ENCODE measurements at places on chromosomes 1 and 21.

GRCh38 chr1:33517596-33518250, 45.3 kb downstream of the ZSCAN20 start:
- DNase-seq, result no peak
- no peak overlapping the region for H3K27ac ChIP-seq
- no peaks in the 10 kb centered on the region for H3K36me3 ChIP-seq
- no peak overlapping the region for H3K4me3 ChIP-seq
- no peaks in the 10 kb centered on the region for H3K27me3 ChIP-seq
- H3K4me1 ChIP-seq, result no peaks in the 10 kb centered on the region

DNA sequence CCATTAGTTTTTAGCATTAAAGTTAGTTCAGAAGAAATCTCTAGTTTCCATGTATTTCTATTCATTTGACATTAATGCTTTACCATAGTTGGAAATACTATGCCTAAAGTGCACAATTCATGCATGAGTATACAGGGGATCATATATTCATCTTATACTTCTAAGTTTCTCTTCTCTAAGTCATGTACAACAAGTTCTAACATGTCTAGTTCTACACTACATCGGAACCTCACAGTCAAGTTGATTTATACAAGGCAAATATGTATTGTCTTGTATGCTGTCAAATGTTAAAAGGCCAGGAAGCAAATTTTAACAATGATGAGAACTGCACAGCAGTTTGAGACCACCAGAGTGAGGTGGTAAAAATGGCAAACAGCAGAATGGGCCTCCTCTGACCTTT, 22.9 kb upstream of the MOB3C start:
- peaks cover 29% of the 10 kb centered on the region for H3K36me3 ChIP-seq
- no peak overlapping the region for H3K4me3 ChIP-seq
- H3K27me3 ChIP-seq, result no peaks in the 10 kb centered on the region
- no peak for DNase-seq
- no peak overlapping the region for H3K27ac ChIP-seq

GRCh38 chr1:41526956-41527561, 42.6 kb upstream of the EDN2 start:
- H3K4me3 ChIP-seq, result no peak overlapping the region
- no peaks in the 10 kb centered on the region for H3K4me1 ChIP-seq
- H3K36me3 ChIP-seq, result no peaks in the 10 kb centered on the region
- DNase-seq, result no peak
- no peak overlapping the region for H3K27ac ChIP-seq

DNA sequence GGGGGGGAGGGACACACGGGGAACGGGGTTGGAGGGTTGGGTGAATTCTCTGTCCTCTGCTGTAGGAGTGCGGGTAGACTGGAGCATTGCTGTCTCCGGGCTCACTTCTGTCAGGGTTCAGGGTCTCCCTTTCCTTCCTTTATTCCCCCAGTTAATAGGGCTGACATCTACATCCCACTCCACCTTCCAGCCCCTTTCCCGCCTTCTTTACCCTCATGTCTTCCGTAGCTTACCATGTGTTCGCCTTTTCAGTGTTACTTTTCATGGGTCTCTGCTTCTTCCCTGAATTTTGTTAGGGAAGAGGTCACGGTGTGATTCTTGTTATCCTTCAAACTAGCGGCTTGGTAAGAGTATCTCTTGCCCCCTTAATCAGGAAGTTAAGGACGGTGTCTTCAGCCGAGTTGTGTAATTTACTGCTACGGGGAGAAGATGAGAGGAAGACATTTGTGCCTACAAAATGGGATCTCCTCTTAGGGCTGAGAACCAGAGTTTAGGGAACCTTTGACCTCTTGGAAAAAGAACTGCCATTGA, 917 bp downstream of the RAP1A start:
- peak overlapping the region; percentile 63 for H3K4me3 ChIP-seq
- H3K4me1 ChIP-seq, result peaks cover 74% of the 10 kb centered on the region
- H3K36me3 ChIP-seq, result no peaks in the 10 kb centered on the region
- H3K27me3 ChIP-seq, result no peaks in the 10 kb centered on the region
- peak overlapping the region; percentile 86 for H3K27ac ChIP-seq

DNA sequence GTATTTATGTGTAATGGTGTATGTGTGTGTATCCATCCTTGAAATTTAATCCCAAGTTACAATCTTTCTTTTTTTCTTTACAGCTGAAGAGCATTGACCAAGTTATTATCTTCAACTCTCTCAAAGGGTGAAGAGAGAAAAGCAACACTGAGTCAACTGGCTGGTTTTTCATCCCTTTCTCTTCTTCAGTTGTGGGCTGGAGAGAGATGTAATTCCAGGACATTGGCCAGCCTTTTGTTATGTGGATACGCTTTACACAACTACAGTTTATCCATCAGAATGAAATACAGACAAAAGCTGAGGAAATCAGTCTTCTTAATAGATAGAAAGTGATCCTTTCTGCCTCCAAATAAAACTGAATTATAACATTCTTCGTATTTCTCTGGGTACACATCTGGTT, 357.0 kb upstream of the NCAM2 start:
- no peaks in the 10 kb centered on the region for H3K4me1 ChIP-seq
- no peak overlapping the region for H3K4me3 ChIP-seq
- no peak for DNase-seq
- no peaks in the 10 kb centered on the region for H3K27me3 ChIP-seq
- no peak overlapping the region for H3K27ac ChIP-seq
- H3K36me3 ChIP-seq, result no peaks in the 10 kb centered on the region

All from B cell (primary cell).